ENCODE measurements at places on chromosomes 1 and 21.

GRCh38 chr21:34602061-34602460 is 12.9 kb downstream of the RCAN1 start:
- DNase-seq = no peak

GRCh38 chr21:36587388-36587787 is 107.5 kb upstream of the CLDN14 start:
- DNase-seq = no peak

DNA sequence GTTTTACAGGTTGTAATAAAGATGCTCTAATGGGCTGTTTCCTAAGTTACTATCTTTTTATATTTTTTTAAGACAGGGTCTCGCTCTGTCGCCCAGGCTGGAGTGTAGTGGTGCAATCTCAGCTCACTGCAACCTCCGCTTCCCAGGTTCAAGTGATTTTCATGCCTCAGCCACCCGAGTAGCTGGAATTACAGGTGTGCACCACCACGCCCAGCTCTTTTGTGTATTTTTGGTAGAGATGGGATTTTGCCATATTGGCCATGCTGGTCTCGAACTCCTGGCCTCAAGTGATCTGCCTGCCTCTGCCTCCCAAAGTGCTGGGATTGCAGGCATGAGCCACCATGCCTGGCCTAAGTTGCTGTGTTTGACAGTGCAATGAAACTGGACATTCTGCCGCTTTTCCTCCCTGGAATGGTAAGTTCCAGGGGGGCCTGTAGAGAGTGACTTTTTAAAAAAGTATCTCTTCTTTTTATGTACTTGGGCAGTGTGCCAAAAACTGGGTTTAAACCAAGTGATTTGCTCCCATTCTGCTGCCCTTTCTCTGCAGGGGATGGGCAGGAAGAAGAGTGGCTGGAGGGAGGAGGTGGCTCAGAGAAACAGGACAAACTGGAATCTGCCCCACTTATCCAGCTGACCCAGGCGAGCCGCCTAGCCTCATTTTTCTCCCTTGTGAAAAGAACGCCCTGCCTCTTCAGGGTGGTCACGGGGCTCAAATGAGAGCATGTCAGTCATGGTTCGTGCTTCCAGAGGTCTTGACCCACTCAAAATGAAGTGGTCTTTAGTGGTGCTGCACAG is 2.3 kb downstream of the SLC37A1 start:
- no peak for DNase-seq

DNA sequence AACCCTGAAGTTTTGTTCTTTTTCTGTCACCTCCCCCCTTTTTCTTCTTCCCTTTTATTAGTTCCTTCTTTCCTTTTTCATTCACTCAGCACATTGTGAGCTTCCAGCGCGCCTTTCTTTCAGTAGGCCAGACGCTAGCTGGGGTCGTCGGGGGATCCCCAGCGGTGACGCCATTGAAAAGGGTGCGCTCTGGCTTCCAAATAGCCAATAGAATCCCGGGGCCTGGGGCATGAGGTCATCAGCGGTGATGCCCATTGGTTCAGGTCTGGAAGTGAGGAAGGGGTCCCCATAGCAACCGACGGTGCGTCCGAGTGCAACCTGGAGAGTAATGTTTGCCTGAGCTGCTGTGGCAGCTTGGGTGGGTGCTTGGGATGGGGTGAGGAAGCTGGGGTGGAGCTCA is 6.9 kb upstream of the EFNA3 start:
- DNase-seq = no peak

DNA sequence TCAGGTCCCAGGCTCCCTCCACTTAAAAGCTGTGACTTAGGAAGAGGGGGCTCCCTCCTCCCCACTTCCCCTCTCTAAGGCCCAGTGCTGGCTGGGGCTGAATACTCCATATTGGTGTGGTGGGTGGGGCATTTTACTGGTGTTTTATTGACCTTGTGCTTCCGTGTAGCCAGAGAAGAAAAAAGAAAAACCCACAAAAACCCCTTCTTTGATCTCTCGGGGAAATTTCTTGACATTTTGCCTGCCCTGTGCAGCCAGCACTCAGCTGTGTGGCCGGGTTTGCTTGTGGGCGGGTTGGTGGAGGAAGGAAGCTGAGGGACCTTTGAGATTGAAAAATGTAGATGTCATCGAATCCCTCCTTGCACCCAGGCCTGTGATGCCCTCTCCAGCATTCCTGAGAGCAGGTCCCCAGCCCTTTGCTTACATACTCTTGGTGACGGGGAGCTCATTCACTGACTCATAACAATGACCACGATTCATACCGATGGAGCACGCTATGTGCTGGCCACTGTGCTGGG is 24.8 kb downstream of the TNFRSF8 start:
- DNase-seq = no peak

DNA sequence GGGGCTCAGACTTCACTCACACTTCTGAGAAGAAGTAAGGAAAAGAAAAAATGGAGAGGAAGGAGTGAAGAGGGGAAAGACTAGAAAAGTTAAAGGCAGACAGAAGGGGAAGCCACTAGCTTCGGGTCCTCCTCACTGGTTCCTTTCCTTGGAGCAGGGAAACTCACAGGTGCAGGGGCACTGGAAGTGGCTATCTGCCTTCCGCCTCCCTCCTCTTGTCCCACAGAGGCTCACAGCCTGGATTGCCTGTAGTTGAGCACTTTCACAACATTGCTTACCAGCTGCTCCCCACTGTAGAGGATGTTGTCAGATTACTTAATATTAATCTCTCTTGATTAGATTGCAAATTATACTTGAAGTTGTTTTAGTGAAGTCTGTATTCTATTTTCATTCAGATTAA is 21.6 kb upstream of the ABCA4 start:
- no peak for DNase-seq

DNA sequence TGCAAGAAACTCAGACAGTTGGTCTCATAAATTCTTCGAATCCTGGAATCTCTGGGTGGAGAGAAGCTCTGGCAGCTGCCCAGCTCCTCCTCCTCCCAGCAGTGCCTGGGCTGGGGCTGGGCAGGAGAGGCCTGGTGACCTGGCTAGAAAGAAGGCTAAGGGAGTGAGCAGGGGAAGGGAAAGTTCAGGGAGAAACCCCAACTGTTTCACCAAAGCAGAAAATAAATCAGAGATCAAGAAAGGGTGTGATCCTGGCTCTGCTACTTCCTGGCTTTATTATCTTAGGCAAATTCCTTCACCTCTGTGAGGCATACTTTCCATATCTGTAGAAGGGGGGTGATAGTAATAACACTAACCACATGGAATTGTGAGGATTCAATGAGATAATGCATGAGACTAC is 8.8 kb upstream of the COL16A1 start:
- DNase-seq = no peak

GRCh38 chr1:83970802-83971201 is 28.1 kb downstream of the TTLL7 start:
- DNase-seq = no peak

Measured in D341Med (cell line).